ENCODE measurements at places on chromosomes 11 and 22.

- no peak for DNase-seq
Measured at GRCh38 chr11:117238221-117238620, 5.8 kb downstream of the RNF214 start.

DNA sequence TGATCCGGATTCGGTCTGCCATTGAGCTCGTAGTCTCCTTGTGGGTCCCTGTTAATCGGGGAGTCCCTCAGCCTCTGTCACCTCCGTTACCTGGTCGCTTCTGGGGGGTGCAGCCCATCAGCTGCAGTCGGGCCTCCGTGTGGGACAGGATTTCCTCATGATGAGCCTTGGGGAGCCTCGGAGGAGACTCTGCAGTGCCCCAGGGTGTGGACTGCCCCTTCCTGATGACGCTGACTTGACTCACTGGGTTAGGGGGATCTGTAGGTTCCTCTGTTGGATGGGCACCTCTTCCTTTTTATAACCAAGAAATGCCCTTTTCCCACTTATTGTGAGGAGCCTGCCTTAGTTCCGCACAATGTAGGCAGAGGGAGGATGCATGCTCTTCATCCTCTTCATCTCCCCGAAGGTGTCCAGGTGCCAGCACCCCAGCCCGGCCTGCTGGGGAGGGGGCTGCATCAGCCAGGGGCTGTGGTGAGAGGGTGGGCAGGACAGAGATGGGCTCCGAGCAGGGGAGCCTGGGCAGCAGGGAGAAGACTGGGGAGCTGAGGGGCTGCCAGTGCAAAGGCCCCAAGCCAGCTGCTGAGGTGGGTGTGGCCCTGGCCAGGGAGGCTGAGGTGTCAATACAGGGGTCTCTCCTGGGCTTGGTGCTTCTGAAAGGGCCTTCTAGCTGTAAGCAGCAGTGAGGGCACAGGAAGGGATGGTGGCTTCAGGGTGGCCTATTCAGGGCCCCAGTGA, 13.5 kb upstream of the TTLL8 start:
- DNase-seq: no peak

DNA sequence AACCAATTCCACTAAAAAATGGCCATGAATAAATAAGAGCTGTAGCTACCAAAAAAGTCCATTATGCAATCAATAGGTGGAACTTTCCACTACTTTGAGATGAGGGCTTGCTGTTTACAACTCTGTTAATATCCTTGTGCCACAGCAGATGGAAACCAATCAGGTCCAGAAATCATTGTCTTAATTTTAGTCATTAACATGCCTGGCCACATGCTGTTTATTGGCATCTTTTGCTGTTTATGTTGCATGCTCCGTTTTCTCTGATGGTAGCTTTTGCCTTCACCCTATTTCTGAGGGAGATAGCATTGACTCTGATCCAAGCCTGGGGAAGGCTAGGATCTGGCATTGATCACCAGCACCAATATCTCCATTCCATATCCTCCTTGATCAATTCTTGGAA, 192.9 kb upstream of the SEZ6L start:
- DNase-seq: no peak

- DNase-seq: peak; percentile 99
Measured at GRCh38 chr22:40856513-40857308, at the start of the genes ST13 and XPNPEP3. Gene ST13 (minus strand): TSS chr22:40856639. CDS start chr22:40856540, 99 bp downstream. Gene XPNPEP3 (plus strand): TSS chr22:40857148. CDS start chr22:40857182, 34 bp downstream.

GRCh38 chr22:35911877-35912276, 116.7 kb downstream of the RBFOX2 start:
- no peak for DNase-seq

GRCh38 chr11:61114913-61115312, 12.6 kb downstream of the CD5 start:
- DNase-seq: no peak
